ENCODE measurements at places on chromosomes 5 and 9.

DNA sequence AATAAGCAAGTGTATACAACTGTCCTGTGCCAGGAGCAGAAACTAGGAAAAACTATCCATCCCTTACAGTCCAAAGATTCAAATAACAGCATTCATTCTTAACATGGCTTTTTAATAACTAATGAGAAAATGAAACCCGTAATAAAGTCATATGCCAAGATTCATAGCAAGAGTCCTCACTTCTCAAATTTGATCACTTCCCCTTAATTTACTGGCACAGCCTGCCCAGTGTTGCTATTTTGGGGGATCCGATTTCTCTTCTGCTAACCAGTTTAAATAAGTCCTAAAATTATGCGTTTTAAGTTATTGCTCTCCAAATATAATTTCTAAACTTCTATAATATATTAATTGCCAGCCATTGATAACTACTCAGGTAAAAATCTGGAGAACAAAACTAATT is 177.0 kb upstream of the PTGER4 start:
- no peaks in the 10 kb centered on the region for H3K36me3 ChIP-seq
- no peaks in the 10 kb centered on the region for H3K4me1 ChIP-seq
- DNase-seq = no peak
- no peaks in the 10 kb centered on the region for H3K27me3 ChIP-seq
- no peak overlapping the region for H3K4me3 ChIP-seq

GRCh38 chr5:2165615-2166305 is 283.0 kb upstream of the IRX4 start:
- H3K27ac ChIP-seq = no peak overlapping the region
- DNase-seq = no peak
- H3K36me3 ChIP-seq = no peaks in the 10 kb centered on the region
- H3K4me3 ChIP-seq = no peak overlapping the region
- no peaks in the 10 kb centered on the region for H3K4me1 ChIP-seq

DNA sequence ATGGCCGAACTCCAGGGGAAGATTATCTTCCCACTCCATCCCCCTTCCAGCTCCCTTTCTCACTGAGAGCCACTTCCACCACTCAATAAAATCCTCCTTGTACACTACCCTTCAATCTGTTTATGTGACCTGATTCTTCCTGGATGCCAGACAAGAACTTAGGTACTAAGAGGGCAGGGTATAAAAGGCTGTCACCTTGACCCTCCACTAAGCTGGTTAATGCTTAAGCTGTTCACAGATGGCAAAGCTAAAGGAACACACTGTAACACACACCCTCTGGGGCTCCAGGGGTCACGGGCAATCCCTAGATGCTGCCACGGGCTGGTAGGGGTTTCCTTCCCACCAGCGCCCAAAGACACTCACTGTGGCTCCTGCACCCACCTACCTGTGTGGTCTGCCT is 58.6 kb upstream of the IL6ST start:
- no peaks in the 10 kb centered on the region for H3K36me3 ChIP-seq
- no peak overlapping the region for H3K27ac ChIP-seq
- H3K27me3 ChIP-seq = no peaks in the 10 kb centered on the region
- peaks cover 44% of the 10 kb centered on the region for H3K4me1 ChIP-seq

GRCh38 chr5:107512029-107512428 is 158.7 kb downstream of the EFNA5 start:
- DNase-seq = no peak
- no peaks in the 10 kb centered on the region for H3K27me3 ChIP-seq
- H3K4me3 ChIP-seq = no peak overlapping the region
- H3K4me1 ChIP-seq = no peaks in the 10 kb centered on the region
- no peaks in the 10 kb centered on the region for H3K36me3 ChIP-seq
- H3K27ac ChIP-seq = no peak overlapping the region

DNA sequence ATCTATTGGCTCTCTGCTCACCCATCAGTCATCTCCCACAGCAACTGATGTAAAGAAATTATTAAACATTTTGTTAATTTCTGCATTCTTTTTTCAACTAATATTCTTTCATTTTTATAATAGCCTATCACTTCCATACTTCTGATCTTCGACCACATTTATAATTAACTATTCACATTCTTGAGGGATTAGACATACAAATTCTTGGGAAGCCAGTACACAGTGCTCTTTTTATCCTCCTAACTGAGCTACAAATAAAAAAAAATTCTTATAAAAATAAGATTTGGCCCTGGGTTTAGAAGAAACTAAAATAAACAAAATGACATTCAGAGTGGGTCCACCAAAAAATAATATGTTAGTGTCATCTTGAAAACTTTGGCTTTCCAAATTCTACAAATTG is 103.7 kb upstream of the ITGA1 start:
- H3K4me3 ChIP-seq = no peak overlapping the region
- H3K27ac ChIP-seq = no peak overlapping the region
- DNase-seq = no peak
- H3K36me3 ChIP-seq = no peaks in the 10 kb centered on the region
- H3K4me1 ChIP-seq = no peaks in the 10 kb centered on the region

- H3K36me3 ChIP-seq = no peaks in the 10 kb centered on the region
- H3K27ac ChIP-seq = no peak overlapping the region
- no peak for DNase-seq
- H3K4me1 ChIP-seq = no peaks in the 10 kb centered on the region
These were observed 42.7 kb downstream of the SH3PXD2B start for GRCh38 chr5:172411484-172412072.

GRCh38 chr9:20250791-20251190 is 371.5 kb downstream of the MLLT3 start:
- no peaks in the 10 kb centered on the region for H3K4me1 ChIP-seq
- DNase-seq = no peak
- no peaks in the 10 kb centered on the region for H3K27me3 ChIP-seq
- no peak overlapping the region for H3K4me3 ChIP-seq

- no peak overlapping the region for H3K4me3 ChIP-seq
- H3K27me3 ChIP-seq = no peaks in the 10 kb centered on the region
- H3K27ac ChIP-seq = no peak overlapping the region
- no peak for DNase-seq
- H3K36me3 ChIP-seq = no peaks in the 10 kb centered on the region
These were observed 96.2 kb downstream of the TSSK1B start for GRCh38 chr5:113338628-113339027.

DNA sequence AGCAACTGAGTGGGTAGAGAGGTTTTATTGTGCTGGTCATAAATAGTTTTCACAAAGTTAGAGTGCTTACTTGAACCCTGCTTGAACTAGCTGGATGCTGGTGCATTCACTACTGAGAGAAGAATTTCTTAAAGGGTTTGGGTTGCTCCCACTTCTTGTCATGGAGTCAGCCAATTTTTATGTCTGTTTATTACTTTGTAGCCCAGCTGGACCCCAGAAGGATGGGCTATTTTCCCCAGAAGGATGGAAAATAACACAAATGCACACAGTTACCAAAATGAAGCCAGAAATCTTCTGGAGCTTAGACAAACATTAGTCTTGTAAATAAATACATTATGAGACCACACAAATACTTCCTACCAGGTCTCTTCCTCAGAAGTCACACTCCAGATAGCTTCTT is 480.8 kb upstream of the TNC start:
- peaks cover 6% of the 10 kb centered on the region for H3K27me3 ChIP-seq
- H3K36me3 ChIP-seq = no peaks in the 10 kb centered on the region
- H3K27ac ChIP-seq = no peak overlapping the region
- no peak overlapping the region for H3K4me3 ChIP-seq
- no peak for DNase-seq
- H3K4me1 ChIP-seq = no peaks in the 10 kb centered on the region

GRCh38 chr9:129989740-129990139 is 53.2 kb downstream of the FNBP1 start:
- no peak overlapping the region for H3K4me3 ChIP-seq
- peaks cover 42% of the 10 kb centered on the region for H3K4me1 ChIP-seq
- peak overlapping the region; percentile 90 for H3K27ac ChIP-seq
- DNase-seq = no peak

- H3K4me3 ChIP-seq = no peak overlapping the region
- no peak overlapping the region for H3K27ac ChIP-seq
- H3K27me3 ChIP-seq = no peaks in the 10 kb centered on the region
- H3K4me1 ChIP-seq = no peaks in the 10 kb centered on the region
These were observed 20.5 kb downstream of the SRFBP1 start for GRCh38 chr5:121982146-121982892.

DNA sequence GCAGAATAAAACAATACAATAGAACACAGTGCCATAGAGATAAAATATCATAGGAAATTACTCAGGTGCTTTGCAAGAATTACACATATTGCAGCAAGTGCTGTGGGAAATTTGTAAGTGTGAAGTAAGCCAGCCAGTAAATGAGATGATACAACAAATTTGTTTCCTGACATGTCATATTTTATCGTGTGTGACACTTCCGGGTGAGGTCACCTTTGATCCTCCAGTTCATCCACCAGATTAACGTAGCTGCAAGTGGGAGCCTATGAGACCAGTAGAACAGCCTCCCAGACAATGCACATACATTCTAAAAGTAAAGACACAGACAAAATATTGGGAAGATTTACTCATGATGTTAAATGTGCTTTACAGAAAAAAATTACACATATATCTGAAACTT is 72.2 kb downstream of the PRDM9 start:
- no peaks in the 10 kb centered on the region for H3K36me3 ChIP-seq
- H3K4me3 ChIP-seq = no peak overlapping the region
- DNase-seq = no peak
- H3K27ac ChIP-seq = no peak overlapping the region
- H3K4me1 ChIP-seq = no peaks in the 10 kb centered on the region

- H3K4me3 ChIP-seq = no peak overlapping the region
- DNase-seq = no peak
- H3K27ac ChIP-seq = no peak overlapping the region
- H3K4me1 ChIP-seq = no peaks in the 10 kb centered on the region
These were observed 207.6 kb upstream of the DMRTA1 start for GRCh38 chr9:22238809-22239684.

DNA sequence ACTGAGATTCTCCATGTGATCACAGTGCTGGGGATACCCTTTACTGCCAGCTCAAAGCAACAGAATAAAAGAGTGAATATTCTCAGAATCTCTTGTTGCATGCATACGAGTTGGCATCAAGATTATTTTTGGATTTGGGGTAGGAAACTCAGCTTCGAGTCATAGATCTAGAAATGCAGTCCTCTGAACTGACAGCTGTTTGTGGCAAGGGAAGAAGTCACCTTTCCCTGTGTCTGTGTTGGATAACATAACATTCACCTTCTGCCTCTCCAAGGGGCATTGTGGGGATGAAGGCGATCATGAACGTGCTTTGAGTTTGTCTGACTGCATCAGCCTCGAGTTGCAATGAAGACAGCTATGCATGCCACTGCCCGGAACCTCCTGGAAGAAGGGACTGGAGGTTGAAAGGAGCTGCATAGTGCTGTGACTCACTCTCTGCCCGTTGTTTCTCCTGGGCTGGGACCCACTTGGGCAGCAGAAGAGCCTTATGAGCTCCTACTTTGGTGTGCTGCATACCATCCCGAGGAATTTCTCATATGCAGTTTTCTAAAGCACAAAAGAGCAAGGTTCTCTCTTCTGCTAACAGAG is 231.7 kb downstream of the ARHGAP26 start:
- H3K4me3 ChIP-seq = no peak overlapping the region
- H3K4me1 ChIP-seq = peaks cover 41% of the 10 kb centered on the region
- peak; percentile 14 for DNase-seq
- H3K36me3 ChIP-seq = no peaks in the 10 kb centered on the region
- no peaks in the 10 kb centered on the region for H3K27me3 ChIP-seq

DNA sequence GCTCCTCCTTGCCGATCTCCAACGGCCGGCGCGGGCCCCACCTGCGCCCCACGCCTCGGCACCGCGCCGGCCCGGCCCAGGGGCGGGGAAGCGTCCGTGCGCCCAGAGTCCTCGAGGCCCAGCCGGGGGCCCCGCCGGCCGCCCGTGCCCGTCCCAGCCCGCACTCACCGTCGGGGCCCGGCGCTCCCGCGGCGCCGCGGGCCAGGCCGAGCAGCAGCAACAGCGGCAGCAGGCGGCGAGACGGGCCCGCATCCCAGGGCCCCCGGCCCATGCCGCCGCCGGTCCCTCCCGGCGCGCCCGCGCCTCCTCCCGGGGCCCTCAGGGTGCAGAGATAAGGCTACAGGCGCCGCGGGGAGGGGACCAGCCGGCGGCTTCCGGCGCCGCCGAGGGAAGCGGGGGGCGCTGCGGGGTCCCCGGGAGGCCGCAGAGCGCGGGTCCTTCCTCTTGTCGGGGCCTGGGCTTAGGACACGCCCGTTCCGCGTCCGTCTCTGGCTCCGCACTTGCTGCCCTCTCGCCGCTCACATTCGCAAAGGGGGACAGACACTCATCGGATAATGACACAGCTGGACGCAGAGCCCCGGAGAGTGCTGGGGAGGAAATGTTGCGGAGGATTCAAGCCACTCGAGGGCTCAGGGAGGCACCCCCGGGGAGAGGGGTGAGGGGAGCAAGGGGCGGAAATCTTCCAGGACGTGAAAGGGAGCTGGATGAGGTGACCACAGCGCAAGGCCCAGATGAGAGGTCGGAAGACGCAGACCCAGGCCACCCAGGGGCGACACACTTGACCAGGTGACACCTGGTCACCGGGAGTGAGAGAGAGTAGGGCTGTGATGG is at the start of gene SUSD1:
SUSD1 (minus strand) TSS at position 333 of the 831 bp plus-strand sequence; CDS start at position 271, 62 bp downstream.
- peak; percentile 27 for DNase-seq
- H3K27me3 ChIP-seq = no peaks in the 10 kb centered on the region
- H3K27ac ChIP-seq = peak within 1 kb of the TSS; percentile 64
- H3K36me3 ChIP-seq = no peaks in the 10 kb centered on the region

DNA sequence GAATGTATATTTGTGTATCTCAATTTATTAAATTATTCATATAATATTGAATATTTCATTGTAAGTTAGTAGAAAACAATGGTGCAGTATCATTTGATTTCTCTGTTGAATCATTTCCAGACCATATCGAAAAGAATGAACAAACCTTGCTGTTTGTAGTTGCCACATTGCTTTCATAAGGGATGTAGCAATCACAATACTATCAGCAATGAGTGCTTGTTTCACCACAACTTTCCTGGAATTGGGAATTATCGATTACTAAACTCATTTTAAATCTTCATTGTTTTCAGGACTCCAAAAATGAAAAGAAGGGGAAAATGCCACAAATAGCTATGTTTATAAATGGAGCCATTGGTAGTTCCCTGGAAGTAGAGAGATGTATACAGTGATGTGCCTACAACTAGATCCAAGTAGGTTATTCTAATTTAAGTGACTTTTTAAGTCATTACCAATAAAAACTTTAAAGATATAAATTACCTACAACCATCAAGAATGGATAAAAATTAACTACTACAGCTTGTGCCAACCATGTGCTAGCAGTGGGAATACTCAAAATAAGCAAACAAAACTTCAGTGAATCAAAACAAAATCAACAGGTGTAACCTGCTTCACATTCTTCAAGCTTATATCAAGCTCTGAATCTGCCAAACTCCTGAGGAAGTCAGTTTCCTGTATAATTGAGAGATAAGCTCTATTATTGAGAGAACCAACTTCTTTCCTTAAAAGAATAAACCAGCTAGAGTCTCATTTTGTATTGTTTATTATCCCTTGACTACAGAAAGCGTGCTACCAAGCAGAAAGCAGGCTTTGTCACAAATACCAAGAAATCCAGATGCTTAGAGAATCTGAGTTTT is 358.6 kb downstream of the ADGRV1 start:
- no peak for DNase-seq
- H3K27me3 ChIP-seq = no peaks in the 10 kb centered on the region
- no peaks in the 10 kb centered on the region for H3K4me1 ChIP-seq
- H3K4me3 ChIP-seq = no peak overlapping the region
